ENCODE measurements at places on chromosomes 4 and X.

GRCh38 chr4:111453216-111453615 lies 692.0 kb upstream of the FAM241A start:
- no peak for DNase-seq

DNA sequence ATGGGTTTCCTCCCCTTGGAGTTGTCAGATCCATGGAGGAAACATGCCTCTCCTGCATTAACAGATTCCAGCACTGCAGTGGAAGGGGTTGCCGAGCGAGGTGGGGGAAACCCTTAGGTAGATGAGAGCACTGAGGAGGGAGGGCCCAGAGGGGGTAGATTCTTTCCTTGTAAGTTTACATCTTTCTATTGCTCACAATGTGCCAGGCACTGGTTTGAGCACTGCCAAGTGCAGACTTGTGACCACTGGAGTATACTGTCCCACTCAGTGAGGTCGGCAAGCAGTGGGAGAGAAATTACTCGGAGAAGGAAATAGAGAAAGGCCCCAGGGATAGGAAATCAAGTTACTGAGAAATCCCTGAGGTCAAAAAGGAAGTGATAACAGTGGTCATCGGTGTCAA lies 27.8 kb upstream of the TMEM154 start:
- no peak for DNase-seq

DNA sequence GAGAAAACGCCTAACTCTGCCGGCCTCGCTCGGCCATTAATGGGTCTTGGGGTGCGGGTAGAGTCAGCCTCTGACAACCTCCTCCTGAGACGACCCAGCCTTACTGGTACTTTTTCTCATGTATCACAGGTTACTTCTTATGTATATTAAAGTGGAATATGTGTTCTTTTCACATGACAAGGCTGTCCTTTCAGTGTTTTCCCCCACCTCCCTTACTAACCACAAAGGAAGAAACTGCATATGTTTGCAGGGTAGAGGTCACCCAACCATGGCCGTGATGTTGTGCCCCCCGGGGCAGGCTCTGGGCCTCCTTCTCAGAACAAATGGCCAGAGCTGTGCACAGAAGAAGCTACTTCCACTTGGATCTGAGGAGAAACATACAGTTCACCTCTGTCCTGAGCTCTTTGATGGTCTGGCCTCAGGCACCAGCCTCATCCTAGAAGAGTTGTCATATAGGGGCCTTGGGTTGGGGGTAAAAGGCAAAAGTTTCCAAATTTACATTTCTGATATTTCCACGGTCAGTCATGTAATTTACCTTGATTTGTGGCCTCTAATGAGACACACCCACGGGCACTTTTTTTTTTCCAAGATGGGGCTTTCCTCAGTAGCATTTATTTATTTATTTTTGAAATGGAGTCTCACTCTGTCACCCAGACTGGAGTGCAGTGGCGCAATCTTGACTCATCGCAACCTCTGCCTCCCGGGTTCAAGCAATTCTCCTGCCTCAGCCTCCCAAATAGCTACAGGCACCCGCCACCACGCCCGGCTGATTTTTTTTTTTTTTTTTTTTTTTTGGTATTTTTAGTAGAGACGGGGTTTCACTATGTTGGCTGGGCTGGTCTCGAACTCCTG lies 1.9 kb downstream of the SOWAHD start:
- DNase-seq = no peak

GRCh38 chr4:14446311-14446710 lies 556.0 kb upstream of the CPEB2 start:
- no peak for DNase-seq

- no peak for DNase-seq
These were observed 73.2 kb upstream of the STS start for GRCh38 chrX:7074148-7074907.

DNA sequence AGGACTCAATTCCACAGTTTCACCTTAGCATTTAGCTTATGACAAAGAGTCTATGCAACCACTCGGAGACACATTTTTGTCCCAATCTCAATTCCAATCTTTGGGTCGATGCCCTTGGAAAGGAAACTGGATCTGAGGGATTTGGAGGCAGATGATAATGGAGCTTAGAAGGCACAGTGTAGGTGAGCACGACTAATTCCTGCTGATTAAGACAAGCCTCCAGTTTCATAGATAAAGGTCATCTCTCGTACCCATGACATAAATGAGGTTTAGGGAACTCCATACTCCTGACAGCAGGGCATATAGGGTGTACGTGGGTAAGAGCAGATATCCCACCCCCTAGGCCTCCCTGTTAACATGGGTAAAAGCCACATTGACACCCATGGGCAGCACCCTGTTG lies 24.4 kb upstream of the ZNF718 start:
- no peak for DNase-seq

DNA sequence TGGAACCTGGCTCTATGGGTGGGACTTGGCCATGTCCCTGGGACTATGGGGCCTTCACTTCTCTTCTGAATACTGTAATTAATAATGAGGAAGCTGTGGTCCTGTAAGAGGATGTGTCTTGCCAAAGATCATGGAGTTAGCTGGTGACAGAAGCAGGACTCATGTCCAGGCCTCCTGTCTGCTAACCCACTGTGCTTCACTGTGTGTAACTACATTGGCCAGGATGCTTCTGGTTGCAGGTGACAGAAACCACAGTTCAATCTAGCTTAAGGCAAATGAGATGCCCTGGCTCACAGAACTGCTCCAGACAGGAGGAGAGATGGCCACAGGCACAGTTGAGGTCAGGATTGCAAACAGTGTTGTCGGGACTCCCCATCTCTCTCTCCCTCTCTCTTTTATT lies 3.1 kb downstream of the MTMR1 start:
- no peak for DNase-seq

DNA sequence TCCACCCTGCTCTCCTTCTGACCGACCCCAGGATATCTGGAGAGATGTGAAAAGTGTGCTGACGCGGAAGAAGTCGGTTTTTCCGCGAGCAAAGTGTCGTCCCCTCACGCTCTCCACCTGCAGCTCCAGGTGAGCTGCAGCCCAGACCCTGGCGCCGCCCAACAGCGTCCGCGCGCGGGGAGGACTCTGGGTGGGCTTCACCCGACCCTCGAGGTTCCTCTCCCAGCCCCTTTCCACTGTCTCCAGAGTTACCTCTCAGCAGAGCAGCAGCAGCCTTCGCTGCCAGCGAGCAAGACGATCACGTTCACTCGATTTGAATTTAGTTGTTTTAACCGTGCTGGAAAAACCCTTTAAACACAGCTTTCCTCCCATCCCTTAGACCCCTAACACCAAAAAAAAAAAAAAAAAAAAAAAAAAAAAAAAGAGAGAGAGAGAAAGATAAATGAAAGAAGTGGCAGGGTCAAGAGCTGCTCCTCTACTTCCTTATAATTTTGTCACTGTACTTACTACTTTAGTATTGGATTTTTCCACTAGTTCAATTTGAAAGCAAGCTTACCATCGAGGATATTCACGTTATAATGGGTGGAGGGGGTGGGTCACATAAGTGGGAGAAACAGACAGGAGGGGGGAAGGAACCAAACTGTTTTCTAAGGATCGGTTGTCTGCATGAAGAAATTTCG lies 758 bp upstream of the NR3C2 start:
- no peak for DNase-seq

- no peak for DNase-seq
These were observed 993.6 kb downstream of the ADGRL3 start for GRCh38 chr4:62193761-62194160.

DNA sequence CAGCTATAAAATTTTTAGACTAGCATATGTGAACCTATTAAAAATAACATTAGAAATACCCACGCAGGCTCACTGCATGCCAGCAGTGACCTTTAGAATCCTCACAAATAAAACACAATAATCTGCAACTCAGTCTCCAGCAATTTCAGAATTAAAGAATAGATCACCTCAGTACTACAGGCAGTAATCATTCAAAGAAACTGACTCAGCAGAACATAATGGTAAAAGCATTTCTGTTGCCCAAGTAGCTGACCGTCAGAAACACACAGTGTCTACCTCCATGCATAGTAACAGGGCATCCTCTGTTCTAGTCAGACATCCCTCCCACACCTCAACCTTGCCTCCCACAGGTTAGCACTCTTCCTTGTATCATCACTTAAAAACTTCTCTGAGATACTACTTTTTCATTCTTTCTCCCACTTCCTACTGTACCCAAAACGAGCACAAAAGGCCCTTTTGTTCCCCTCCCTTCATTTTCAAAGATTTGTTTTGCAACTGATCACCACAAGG lies 65.7 kb upstream of the BEND2 start:
- no peak for DNase-seq

- no peak for DNase-seq
These were observed 76.1 kb upstream of the STS start for GRCh38 chrX:7071390-7071789.

DNA sequence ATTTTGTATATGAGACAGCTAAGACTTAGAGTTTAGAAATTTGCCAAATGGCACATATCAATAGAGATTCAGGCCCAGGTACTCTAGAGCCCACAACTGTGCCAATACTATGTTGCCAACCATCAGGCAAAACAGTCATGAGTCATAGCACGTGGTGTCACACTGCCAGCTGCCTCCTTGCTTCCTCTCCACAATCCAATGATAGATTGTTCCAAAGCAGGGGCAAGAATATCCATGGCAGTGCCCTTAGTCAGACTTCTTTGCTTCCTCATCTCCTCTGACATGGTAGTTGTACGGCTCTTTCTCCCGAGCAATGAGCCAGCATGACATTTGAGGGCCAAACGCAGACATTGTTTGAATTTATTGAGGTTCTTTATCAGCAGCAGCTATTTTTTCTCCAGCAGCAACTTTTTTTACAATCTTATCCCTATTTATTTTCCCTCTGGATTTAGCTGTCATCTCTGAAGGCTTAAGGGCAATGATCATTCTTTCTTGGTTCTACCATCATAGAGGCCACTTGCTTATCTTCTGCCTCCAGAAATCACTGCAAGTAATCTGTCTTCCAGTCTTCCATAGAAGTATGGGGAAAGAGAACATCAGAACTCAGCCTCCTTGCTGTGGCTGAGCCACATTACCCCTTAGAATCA lies 169.7 kb downstream of the COL4A6 start:
- no peak for DNase-seq

DNA sequence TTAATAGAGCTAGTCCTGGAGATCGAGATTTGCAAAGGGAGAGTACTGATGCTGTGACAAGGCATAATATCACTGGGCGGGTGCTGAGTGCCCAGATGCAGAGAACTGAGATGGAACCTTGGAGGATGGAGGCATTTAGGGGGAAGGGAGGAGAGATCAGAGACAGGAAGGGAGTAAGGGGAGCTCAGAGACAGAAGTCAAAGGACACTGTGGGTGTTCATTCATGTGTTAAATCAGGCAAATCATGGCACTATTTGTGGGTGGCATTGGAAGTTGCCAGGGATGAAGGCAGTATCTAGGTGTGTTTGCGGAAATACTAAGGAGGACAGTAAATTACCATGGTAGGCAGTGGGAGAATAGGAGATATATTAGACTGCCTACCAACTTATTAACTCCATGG lies 135.0 kb downstream of the RBM46 start:
- no peak for DNase-seq

Data from GM12891 (cell line).